Trophoblast cell (in vitro differentiated cells and primary cell): ENCODE measurements at places on chromosomes 4 and X.

DNA sequence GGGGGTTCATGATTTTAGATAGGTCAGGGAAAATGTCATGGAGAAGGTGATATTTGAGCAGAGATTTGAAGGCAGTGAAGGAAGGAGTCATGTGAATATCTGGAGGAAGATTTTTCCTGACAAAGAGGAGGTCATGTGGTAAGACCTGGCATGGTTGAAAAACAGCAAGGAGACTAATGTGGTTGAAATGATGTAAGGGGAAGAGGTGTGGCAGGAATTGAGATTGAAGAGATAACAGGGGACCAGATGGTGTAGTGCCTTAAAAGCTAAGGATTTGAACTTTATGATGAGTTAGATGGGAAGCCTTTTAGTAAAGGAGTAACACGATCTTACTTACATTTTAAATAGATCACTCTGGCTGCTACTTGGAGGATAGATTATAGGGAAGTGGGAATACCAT is 210.9 kb downstream of the RTL9 start:
- peak; percentile 18 for DNase-seq

DNA sequence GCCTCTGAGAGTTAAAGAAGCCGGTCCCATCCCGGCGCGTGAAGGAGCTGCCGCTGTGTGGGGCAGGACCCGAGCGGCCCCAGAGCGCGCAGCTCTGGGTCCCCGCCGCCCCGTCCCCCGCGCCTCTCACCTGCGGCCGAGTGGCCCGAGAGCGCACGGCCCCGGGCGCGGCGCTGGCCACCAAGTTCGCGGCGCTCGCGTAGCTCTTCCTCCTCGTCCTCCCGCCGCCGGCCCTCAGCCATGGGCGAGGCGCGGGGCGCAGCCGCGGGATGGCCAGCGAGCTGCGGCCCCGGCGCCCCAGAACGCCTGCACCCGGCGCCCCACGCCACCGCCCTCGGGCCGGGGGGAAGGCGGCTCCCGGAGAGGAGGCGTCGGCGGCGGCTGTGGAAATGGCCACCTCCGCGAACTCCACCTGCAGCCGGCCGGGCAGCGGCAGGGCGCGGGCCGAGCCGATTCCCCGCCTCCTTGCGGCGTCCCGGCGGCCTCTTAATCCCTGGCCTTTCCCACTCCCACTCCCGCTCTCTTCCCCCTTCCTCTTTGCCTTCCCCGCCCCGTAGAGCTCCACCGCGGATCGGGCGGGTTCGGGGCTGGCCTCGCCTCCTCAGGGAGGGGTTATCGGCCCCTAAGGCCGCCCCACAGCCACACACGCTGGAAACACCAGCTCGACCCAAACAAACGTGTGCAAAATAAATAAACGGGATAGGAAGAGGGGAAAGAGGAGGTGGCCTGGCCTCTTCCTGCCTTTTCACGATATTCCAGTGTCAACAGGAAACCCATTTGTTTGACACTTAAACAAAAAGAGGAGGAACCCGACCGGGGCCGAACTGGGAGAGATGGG is at the start of gene SH3D19:
SH3D19 (minus strand) TSS at position 495 of the 838 bp plus-strand sequence; CDS start at position 242, 253 bp downstream.
- DNase-seq = peak; percentile 84

GRCh38 chr4:70443329-70443728 is 28.7 kb upstream of the MUC7 start:
- no peak for DNase-seq

DNA sequence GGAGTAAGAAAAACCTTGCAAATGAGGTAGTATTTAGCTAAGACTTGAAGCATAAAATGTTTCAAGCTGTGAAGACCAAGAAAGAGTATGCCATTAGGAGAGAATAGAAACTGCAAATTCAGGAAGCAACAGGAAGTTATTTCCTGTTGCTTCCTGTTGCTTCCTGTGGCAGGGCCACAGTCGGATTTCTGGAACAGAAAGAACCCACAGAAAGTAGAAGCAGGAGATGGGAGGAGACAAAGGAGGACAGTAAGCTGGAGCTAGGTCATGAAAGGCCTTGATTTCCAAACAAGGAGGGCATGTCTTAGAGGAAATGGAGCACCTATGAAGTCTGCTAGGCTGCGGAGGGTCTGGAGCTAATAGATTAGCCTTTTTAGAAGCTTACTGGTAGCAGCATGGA is 17.2 kb downstream of the ASB11 start:
- DNase-seq = no peak

- no peak for DNase-seq
Observed at GRCh38 chr4:54237770-54238169, 8.7 kb downstream of the PDGFRA start.

GRCh38 chrX:129654652-129655546 is at the start of gene APLN:
TSS of gene APLN (minus strand) at chrX:129654956. CDS start at chrX:129654630, 326 bp downstream.
- peak; percentile 53 for DNase-seq

DNA sequence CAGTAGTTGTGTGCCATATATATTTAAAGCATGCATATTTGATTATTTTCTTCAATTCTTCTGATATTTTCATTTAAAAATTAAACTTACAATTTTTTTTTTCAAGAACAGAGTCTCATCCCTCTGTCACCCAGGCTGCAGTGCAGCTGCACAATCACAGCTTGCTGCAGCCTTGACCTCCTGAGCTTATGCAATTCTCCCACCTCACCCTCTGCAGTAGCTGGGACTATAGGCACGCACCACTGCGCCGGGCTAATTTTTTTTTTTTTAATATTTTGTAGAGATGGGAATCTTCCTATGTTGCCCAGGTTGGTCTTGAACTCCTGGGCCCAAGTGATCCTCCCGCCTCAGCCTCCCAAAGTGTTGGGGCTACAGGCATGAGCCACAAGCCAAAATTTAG is 5.8 kb upstream of the DCLK2 start:
- no peak for DNase-seq
